ENCODE measurements at places on chromosomes 4 and X.

DNA sequence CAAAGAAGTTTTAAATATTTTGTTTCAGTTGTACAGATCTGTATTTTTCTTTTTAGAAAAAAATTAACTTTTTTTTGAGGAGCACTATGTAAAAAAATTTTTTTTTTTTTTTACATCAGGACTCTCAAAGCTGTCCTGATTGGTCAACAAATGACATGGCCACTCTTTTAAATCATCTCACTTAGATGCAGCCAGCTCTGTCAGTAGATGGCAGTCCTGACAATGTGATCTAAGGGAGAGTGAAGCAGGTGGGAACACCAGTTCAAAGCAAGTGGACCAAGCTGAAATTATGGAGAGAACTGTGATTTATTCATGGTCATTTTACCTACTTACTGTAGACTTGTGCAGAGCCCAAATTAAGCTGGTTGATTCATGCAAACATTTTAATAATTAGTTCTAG is 174.7 kb upstream of the GPRIN3 start:
- DNase-seq: no peak

DNA sequence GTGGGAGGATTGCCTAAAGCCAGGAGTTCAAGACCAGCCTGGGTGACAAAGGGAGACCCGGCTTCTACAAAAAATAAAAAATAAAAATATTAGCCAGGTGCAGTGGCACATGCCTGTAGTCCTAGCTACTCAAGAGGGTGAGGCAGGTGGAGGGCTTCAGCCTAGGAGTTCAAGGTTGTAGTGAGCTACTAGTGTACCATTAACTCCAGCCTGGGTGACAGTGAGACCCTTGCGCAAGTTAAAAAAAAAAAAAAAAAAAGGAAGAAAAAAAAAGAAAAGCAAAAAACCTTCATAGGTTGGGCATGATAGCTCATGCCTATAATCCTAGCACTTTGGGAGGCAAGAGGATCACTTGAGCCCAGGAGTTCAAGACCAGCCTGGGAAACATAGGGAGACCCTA is 5.8 kb downstream of the SCLT1 start:
- no peak for DNase-seq

GRCh38 chr4:177798161-177798560 is 355.9 kb upstream of the AGA start:
- DNase-seq: no peak

- DNase-seq: no peak
These were observed 1.2 kb downstream of the SLC2A9 start for GRCh38 chr4:10020106-10020505.

DNA sequence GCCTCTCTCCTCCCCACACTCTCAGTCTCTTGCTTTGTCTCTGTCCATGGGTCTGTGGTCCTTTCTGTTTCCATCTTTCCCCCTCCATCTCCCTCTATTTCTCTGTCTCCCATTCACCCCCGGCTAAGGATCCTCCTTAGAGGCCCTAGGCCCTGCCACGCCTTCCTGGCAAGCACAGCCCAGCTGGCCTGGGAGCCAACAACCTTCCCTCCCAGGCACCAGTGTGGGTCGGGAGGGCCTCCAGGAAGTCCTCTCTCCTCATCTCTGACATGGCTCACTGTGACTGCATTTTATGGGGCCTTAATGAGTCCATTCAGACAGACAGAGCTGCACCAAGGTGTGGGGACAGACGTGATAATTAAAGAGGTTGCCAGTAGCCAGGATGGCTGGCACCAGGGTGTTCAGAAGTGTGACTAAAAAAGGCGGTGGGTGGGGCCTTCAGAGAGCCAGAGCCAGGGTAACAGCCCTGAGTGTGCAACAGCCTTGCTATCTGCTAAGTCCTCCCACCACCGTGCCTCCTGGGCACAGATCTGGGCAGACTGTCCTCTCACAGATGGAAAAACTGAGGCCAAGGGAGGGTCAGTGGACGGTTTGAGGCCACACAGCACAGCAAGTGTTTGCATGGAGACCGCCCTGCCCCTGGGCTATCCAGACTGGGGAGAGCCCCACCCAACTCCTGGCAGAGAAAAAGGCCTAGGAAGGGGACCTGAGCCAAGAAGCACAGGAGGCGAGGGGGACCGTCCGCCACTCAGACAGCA is 31.5 kb downstream of the BLOC1S4 start:
- DNase-seq: no peak

- DNase-seq: no peak
These were observed 130.2 kb downstream of the SH2D1A start for GRCh38 chrX:124476562-124476961.

DNA sequence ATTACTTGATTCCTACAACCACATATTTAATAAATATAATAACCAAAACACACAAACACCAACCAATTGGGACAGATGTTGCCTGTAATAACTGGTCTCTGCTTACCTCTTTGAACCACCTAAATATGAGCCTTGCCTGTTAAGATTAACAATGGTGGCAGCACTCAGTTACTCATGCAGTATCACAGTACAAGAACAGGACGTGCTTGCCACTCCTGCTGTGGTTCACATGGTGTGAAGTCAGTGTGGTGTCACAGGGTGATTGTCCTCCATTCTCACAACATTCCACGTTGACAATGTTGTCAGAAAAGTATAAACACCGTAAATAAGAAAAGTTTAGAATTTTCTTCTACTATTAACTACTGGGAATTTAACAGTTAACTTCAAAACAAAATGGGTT is 365.0 kb downstream of the PPP3CA start:
- no peak for DNase-seq

GRCh38 chr4:170425521-170426143 is 335.9 kb upstream of the AADAT start:
- DNase-seq: no peak

DNA sequence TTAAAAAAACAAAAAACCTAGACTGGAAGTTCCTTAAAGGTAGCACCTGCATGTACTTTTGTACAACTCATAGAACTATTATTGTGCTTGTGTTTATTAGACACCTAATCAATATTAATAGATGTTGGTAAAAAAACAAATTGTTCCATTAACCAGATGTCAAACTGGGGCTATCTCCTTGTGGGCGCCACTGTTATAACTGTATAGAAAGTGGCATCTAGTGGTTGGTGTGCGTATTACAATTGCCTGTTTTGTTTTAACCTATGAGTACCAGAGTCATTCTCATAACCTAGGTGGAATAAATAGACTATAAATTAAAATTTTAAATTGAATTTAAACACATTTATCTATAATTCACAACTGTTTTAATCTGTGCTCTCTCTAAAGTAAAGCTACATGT is 97.4 kb downstream of the COL4A5 start:
- no peak for DNase-seq

DNA sequence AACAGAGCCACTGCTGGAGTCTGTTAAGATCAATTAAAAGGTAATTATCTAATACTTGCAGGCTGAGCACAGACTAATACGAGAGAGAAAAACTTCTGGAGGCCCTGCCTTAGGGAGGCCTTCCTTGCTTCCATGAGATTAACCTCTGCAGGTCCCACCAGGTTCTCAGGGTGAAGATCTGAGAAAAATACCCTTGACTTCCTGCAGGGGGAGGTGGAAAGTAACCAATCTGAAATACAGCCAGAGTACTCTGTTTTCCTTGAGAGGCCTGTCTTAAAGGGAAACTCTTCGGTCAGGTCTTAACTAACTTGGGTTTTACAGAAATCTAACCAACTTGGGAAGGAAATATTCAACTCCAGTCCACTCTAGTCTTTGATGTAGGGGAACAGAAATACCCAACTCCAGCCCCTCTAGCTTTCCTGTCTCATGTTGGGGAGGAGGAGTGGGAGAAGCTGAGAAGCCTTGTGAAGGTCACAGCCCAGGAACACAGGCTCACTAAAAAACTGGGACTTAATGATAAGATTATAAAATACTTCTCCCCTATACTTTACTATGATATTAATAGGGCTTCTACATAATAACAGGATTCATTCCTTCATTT is 77.1 kb downstream of the TBCK start:
- no peak for DNase-seq

- DNase-seq: no peak
These were observed 62.6 kb downstream of the PDGFC start for GRCh38 chr4:156909010-156909409.

GRCh38 chr4:32025851-32026459 is 1305.8 kb downstream of the PCDH7 start:
- no peak for DNase-seq

DNA sequence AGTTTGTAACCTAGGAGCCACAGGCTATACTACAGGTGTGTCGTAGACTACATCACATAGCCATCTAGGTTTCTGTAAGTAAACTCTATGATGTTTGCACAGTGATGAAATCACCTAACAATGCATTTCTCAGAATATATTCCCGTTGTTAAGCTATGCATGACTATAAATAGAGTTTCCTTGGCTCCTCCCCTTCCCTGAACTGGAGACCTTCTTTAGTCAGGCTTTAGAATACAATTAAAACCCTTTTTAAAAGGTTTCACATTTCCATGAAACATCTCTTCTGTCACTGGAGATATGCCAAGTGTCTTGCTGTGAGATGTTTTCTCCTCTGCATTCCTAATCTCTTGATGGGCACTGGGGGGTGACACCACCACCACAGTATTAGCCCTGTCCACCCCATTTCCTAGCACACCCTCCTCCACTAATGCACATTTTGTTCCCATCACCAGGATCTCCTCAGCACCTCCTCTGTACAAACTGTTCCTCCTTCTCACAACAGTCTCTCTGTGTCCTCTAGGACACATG is 334.6 kb upstream of the CPEB2 start:
- no peak for DNase-seq

DNA sequence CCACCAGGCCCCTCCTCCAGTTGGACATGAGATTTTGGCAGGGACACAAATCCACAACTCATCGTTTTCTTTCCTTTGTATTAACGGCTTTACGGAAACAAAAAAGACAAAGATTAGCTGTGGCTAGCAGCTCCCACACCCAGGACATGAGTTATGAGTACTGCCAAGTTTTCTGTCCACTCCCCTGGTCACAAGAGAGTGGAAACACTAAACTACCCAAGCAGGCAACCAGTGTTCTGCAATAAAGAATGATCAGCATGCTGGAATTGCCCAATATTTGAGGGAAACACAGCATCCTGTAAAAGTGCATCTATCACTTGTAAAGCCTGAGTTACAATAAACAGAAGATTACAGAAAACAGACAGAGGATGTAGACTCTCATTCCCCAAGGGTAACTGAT is 358.4 kb downstream of the NLGN4X start:
- DNase-seq: no peak

- no peak for DNase-seq
These were observed 53.2 kb downstream of the ATP10D start for GRCh38 chr4:47538111-47538824.

DNA sequence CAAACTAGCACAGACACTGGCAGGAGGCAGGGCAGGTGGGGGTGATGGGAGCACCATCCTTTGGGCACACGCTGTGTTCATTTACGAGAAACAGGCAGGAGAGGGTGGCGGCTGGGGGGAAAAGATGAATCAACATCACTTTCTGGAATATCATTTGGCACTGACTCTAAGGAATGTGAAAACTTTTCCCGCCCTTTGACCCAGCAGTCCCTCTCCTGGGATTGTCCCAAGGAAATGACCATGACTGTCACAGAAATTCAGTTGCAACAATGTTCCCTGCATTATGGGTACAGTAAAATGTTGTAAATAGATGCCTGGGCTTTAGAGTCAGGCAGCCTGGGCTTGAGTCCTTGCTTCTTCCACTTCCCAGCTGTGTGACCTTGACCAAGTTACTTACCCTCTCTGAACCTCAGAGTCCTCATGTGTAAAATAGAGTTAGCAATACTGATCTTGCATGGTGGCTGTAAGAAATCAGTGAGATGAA is 58.6 kb downstream of the ABLIM2 start:
- no peak for DNase-seq

- no peak for DNase-seq
These were observed 15.3 kb downstream of the PHEX start for GRCh38 chrX:22047468-22047867.

GRCh38 chrX:155967653-155968325 is 29.7 kb upstream of the IL9R start:
- no peak for DNase-seq

DNA sequence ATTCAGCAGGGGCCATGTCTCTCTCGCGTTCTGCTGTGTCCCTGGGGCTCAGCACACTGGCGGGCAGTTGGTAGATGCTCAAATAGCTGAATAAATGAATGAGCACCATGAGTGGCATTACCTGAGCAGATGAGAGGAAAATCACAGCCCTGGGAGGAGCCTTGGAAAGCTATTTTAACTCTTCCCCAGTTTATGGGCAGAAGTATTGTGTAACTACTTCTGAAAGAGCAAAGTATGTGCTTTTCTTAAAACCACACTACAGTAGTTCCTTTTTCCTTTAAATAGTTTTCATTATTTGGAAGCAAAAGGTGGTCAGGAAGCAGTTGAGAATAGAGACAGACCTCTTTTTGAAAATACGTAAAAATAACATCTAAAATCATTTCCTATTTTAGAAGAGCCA is 3.0 kb upstream of the PLAC1 start:
- DNase-seq: no peak

DNA sequence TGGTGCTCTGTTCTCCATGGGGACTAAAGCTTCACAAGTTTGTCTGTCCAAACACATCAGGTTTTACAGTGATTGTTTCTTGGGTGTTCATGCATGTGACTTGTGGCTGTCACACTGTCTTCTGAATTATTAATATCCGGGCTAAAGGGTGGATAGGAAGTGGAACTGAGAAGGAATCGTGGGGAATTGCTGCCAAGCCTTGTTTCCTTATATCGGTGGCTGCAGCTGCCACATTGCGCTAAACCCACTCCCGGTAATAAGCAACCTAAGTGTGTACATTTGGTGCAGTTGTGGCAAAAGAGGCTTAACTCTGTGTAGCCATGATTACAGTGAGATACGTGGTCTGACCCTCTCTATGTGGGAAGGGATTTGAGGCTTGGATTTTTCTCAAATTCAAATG is 30.7 kb downstream of the SEPTIN11 start:
- DNase-seq: no peak

DNA sequence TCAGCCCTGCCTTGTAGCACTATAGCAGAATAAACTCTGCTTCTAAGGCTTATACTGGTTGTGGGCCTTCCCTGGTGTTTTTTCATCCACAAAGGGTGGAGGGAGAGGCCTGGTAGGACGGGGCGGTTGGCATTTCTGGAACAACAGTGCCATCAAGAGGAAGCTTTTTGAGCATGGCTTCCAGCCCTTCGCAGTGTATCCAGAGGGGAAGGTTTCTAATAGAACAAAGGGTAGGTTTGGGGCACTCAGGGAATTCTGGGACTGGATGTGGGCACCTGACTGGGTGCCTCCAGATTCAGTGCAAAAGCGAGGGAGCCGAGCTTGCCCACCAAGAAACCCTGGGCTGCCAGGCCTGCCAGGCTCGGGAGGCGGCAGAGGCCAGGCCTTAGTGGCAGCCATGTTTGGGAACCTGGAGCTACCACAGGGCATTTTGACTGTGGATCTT is 229.6 kb upstream of the AGTR2 start:
- DNase-seq: peak; percentile 71

- no peak for DNase-seq
These were observed 111.4 kb downstream of the LUZP4 start for GRCh38 chrX:115400960-115401359.
